Uterus (tissue), 4 donors: ENCODE measurements at places on chromosomes 4 and X. TPM values are rescaled to one million over a fixed set of nuclear protein-coding genes. Genes with fewer than 3 reads are reported as not detected.

GRCh38 chrX:38896724-38897298 lies 95.6 kb downstream of the MID1IP1 start:
- DNase-seq = no peak

GRCh38 chr4:118410138-118410537 lies 57.3 kb upstream of the PRSS12 start:
- DNase-seq = no peak

Gene RPL36A
- total RNA-seq = 279 TPM

Gene ATXN3L
- not detected for total RNA-seq

Gene STATH
- total RNA-seq = not detected

Gene CD38
- total RNA-seq = 0.26 TPM

DNA sequence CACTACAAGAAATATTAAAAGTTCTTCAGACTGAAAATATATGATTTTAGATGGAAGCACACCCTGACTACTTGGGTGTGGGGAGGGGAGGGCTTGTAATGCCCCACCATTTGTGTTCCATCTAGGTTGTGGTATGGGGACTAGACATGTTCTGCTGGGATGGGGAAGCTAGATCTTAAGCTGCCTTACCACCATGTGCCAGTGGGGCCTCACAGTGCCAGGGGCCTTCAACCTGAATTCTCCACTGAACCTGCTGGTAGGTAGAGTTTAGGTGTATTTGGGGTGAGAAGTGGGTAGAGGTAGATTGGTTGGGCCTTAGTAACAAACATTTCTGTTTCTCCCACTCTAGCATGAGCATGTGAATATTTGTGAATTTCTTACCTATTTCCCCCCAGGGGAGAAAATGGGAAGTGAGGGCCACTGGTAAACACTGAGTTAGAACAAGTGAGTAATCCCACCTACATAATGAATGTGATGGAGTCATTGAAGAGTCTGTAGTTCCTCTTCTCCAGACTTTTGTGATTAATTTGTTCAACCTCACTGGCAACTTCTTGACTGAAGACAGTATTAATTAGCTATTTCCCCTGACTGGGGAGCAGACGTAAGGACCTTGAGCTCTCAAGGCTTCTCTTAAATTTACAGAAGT lies 44.0 kb downstream of the BRCC3 start:
- DNase-seq = no peak
